Kasumi-1 (cell line): ENCODE measurements at places on chromosomes 12 and 14.

GRCh38 chr14:93033983-93034670 is 81.6 kb downstream of the ITPK1 start:
- DNase-seq: peak; percentile 3

- no peak for DNase-seq
These were observed 115.0 kb upstream of the EGLN3 start for GRCh38 chr14:34065690-34066391.

- no peak for DNase-seq
These were observed 12.8 kb downstream of the RITA1 start for GRCh38 chr12:113198296-113198695.

- peak; percentile 82 for DNase-seq
These were observed 3.6 kb upstream of the ARID2 start for GRCh38 chr12:45725631-45726602.

GRCh38 chr14:58801086-58801485 is 163.3 kb downstream of the DACT1 start:
- DNase-seq: no peak

DNA sequence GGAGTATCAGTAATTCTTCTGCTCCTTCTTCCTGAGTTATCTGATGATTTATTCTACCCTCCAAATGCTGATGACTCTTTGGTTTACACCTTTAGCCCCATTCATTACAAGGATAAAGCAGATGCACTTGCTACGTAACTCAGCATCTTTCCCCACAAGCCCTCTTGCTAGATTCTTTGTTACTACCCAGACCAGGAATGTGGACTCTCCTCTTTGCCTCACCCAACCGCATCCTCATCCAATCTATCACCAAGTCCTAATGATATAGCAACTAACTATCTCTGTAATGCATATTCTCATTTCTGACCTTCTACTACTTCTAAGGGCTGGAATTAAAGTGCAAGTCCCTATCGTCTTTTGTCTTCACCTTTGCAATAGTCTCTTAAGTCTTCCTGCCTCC is 9.2 kb downstream of the KRT1 start:
- DNase-seq: no peak

DNA sequence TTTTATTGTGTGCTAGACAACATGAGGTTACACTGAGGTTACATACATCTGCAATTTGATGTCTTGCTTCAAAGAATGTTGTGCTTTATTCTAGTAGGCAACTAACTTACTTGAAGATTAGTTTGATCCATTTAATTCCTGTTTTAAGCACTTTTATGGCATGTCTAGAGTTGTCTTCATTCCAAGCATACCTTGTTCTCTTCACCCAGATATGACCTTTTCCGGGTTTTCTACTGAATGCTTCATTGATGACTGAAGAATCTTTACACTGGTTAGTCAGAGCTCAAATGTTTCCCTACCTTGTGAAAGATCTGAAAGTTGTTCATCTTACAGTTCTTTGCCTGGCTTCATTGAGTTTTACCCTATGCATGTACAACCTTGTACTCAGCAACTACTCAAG is 274.0 kb upstream of the KITLG start:
- DNase-seq: no peak

DNA sequence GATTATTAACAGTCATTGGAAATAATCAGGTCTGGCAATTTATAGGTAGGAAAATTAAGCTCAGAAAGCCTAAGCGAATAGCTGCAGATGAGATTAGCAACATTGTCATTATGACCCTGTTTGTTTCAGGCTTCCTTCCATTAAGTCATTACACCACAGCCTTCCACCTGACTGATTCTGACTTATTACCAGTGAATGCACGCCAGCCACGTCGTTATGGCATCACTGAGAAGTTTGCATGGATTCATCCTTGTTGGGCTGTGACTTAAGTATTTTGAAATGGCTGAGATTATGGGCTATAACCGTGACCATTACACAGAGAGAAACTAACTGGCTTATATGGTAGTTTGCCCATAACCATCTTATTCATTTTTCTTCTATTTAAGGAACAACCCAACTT is 18.6 kb downstream of the RASSF8 start:
- no peak for DNase-seq

DNA sequence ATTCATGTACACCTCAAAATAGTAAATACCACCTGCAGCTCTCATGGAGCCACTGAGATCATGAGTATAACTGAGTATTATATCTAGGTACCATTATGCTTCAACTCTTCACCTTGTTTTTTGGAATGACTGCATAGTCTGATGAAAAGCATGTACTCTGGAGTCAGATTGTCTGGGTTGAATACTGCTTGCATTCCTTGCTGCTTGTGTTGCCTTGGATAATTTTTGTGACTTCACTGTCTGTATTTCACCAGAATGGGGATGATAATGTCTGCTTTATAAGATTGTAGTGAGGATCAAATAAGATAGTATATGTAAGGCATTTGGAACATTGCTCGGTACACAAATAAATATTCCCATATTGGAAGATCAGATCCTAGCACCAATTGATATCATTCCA is 54.2 kb downstream of the SUSD6 start:
- no peak for DNase-seq

DNA sequence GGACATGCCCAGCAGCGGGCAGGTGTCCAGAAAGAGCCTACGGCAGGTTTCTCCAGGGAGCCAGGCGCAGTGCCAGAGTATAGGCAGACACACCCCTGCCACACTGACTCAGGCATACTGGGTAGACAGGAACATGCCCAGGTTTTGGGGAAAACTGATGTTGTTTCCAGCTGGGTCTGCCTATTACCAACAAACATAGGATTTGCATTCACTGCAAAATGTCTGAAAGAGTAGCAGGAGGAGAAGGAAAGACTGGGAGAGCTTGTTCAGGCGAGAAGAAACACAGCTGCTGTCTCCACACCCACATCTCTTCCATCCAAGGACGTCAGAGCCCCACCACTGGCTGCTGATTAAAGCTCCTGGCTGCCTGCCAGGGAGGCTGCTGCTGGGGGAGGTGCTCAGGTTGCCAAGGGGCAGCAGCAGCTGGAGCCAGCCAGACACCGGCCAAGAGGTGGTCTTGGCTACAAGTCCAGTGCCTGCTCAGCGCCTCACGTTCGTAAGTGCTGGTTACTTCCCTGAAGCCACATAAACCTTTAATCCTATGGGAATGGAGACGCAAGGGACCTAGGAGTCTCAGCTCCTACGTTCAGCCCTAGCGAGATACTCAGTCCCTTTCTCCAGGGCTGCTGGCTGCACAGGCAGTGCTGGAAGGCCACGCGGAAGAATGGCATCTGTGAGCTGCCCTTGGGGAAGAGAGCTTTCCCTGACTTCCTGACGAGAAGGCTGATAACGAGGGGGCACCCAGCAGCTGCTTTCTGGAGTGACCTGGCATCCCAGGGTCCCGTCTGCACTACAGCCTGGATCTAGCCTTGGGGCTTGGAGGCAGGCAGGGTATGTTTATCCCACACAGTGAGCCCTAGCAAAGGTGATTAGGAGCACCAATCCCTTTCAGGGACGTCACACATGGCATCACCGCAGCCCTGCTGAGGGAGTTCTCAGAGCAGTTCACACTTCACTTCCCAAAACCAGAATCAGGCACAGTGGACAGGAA is 58.1 kb downstream of the PLEKHG3 start:
- DNase-seq: peak; percentile 40

GRCh38 chr14:25484235-25484634 is 434.3 kb upstream of the STXBP6 start:
- DNase-seq: no peak

DNA sequence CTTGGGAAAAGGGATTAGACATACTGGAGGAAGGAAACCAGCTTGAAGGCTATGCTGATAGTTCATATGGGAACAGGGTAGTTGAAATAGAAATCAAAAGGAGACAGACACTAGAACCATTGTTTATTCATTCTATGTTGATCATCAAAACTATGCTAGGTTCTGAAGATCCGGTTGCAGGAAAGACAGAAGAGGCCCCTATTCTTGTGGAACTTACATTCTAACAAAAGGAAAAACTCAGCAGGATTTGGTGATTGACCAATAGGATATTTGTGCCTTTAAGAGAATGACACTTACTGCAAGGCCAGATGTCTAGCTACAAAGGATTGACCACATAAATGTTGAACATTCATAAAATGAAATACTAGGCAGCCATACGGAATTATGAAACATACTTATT is 179.2 kb downstream of the AKAP6 start:
- no peak for DNase-seq

GRCh38 chr12:130715998-130716968 is at the start of gene RIMBP2:
Gene RIMBP2 (minus strand): TSS chr12:130716299. CDS start chr12:130479013, 237,286 bp downstream.
- no peak for DNase-seq

GRCh38 chr14:103547941-103548462 is 14.5 kb downstream of the BAG5 start:
- no peak for DNase-seq

DNA sequence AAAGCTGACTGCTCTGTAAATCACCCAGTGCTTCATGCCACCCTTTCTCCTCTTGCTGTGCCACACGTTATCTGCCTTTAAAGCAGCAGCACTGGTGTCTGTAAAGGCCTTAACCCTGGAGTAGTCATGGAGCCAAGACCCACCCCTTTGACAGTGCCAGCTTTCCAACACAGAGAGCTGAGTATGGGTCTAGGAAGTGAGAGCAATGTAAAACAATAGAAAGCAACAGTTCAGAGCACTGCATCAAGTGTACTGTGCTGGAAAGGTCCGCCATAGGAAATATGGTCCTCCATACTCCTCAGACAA is 139.5 kb downstream of the DAD1 start:
- DNase-seq: no peak
